ENCODE measurements at places on chromosomes 3 and 15. TPM values are rescaled to one million over a fixed set of nuclear protein-coding genes. Genes with fewer than 3 reads are reported as not detected.

Gene ACOX2
- total RNA-seq = 8.8 TPM

Gene LEKR1
- total RNA-seq = 1.0 TPM

Gene AP4E1
- 7.9 TPM for total RNA-seq

Gene GP9
- not detected for total RNA-seq

Gene ITIH4
- total RNA-seq = 0.61 TPM

Gene UPK1B
- 12.3 TPM for total RNA-seq

Gene CADM2
- total RNA-seq = 0.05 TPM

Gene CALML4
- 7.8 TPM for total RNA-seq
